Hematopoietic multipotent progenitor cell (in vitro differentiated cells): ENCODE measurements at places on chromosomes 5 and 9. TPM values are rescaled to one million over a fixed set of nuclear protein-coding genes. Genes with fewer than 3 reads are reported as not detected.

DNA sequence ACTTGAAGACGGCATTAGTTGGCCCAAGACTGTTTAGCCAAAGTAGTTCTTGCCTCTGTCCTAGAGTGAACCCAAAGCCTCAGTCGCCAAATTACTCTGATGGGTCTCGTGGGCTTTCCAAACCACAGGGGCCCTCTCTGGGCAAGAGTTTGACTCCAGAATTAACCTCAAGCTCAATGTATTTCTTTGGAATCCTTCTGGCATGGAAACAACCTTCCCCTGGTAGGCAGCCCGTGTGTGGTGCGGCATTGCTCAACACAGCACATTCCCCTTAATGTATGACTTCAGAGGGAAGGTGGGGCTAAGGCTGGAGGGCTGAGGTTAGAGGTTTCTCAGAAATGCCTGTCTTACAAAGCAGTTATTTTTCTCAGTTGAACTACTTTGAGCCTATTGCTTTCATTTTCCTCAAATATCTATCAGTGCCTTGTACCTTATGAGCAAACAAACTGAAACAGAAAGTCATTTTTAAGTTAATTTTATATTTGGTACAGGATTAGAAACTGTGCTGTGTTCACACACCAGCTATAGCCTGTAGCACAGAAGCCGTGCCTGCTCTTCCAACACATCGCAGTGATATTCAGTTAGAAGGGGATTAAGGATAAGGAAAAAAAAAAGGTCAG, 123.9 kb upstream of the HAPLN1 start:
- DNase-seq, result no peak

FIBCD1 gene
- not detected for total RNA-seq

DNA sequence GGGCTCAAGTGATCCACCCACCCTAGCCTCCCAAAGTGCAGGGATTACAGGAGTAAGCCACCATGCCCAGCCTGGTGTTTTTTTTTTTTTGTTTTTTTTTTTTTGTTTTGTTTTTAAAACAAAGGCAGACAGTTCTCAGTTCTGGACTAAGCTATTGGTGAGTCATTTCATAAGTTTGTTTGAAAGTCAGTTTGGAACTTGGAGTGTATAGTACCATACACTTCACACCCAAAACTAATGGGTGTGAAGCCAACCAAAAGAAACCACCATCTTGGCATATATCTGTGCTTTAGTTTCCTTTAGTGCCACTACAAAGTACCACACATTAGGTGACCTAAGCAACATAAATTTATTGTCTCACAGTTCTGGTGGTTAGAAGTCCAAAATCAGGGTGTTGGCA, 13.4 kb downstream of the MAST4 start:
- DNase-seq, result no peak

DNA sequence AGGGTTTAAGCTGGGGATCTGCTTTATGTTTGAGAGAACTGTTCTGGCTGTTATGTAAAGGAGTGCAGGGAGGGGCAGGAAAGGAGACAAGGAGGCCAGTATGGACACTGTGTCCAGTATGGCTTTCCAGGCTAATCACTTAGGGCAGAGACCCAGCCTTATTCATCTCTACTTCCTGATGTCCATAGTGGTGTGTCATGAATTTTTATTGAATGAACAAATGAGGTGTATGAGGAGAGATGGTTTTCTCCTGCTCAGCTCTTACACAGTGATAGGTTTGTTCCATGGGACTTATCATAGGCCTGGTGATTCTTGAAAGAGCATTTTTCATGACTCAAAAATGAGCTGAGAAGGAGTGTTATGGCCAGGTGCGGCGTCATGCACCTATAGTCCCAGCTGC, 20.5 kb upstream of the FGFR4 start:
- no peak for DNase-seq

GRCh38 chr9:90948156-90948555, 146.5 kb downstream of the SYK start:
- no peak for DNase-seq

IFNA14 gene
- total RNA-seq, result not detected

DNA sequence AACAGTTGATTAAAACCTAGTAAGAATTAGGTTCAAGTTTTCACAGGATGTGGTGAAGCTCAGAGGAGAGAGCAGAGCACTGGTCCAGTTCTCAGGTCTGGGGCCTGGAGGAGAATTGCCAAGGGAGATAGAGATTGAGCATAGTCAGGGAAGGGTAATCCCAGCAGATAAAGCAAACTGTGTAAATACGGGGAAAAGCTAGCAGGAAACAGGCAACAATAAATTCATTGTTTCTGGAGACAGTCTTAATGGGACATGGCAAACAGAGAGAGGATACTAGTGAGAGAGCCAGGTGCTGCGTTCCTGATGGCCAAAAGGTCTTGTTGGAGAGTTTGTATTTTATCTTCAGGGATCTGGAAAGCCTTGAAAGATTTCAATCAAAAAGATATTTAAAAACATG, 333.0 kb downstream of the PDE4D start:
- no peak for DNase-seq

BICD2 gene
- 78.9 TPM for total RNA-seq

SPATA31E1 gene
- total RNA-seq, result not detected

OLFM1 gene
- total RNA-seq, result 0.27 TPM

- DNase-seq, result no peak
These were observed 241.8 kb upstream of the KLF9 start for GRCh38 chr9:70656281-70656680.

GRCh38 chr5:61689153-61689846, 357.2 kb downstream of the ZSWIM6 start:
- no peak for DNase-seq

DNA sequence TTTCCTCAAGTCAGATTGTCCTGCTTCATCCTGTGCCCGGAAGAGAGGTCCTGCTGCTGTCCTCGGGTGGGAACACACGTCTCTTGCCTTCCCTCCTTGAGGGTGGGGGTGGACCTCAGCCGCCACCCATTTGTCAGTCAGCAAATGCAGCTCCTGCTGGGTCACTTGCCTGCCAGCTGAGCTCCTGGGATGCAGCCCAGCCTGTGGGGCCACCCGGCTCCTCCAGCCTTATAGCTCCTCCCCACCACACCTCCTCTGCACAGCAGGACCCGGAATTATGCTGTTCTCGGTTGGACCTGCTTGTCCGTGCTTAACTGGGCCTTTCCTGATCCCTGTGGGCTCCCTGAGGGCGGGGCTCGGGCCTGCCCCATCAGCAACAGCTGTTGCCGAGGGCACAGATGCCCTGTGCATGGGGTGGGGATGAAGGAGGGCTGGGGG, 52.7 kb downstream of the RXRA start:
- DNase-seq, result no peak

ORM2 gene
- not detected for total RNA-seq

DNA sequence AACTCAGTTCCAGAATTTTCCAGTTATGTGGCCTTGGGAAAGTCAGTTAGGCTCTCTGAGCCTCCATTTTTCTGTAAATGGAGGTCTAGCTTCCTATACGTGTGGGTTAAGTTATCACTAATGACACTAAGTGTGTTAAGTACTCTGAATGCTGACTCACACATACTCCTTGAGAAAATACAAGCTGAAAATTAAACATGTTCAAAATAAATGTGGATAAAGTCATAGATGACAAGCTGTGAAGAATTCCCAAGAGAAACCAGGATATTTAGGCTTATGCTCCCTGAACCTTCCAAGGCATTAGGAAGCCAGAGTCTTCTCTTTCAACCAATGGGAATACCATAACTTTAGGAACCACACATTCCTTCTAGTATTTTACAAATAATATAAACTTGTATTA, 58.1 kb downstream of the ABCA1 start:
- DNase-seq, result no peak

- no peak for DNase-seq
These were observed 337.6 kb upstream of the SEMA6A start for GRCh38 chr5:116912221-116912620.

GABRA6 gene
- total RNA-seq, result not detected

GRCh38 chr5:100706776-100707175, 171.6 kb downstream of the FAM174A start:
- DNase-seq, result peak; percentile 54

FREM1 gene
- 26.4 TPM for total RNA-seq

- no peak for DNase-seq
These were observed 58.9 kb upstream of the ANKH start for GRCh38 chr5:14930486-14930885.

GRCh38 chr9:89678396-89679015, 73.7 kb downstream of the GADD45G start:
- DNase-seq, result no peak

CCDC192 gene
- total RNA-seq, result not detected

GRCh38 chr5:93755716-93756115, 14.3 kb upstream of the POU5F2 start:
- no peak for DNase-seq

DNA sequence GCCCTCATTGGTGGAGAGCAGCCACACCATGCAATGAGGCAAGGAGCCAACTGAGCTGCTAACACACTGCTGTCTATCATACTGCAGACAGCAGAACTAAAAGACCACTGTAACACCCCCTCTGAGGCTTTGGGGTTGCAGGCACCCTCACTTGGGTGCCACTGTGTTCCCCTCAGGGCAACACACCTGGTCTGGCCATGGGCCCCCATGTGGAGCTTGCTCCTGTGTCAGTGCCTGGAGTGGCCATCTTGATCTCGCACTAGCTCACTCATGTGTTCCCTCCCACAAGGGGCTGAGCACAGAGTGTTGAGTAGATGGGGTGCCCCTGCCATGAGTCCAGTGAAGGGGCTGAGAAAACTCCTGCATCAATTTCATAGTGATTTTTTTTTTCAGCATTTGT, 532.4 kb upstream of the FTMT start:
- DNase-seq, result no peak

- DNase-seq, result no peak
These were observed at the start of gene TEK for GRCh38 chr9:27108981-27109541. TSS of gene TEK (plus strand) at chr9:27109225. CDS start at chr9:27109591, 366 bp downstream.

DNA sequence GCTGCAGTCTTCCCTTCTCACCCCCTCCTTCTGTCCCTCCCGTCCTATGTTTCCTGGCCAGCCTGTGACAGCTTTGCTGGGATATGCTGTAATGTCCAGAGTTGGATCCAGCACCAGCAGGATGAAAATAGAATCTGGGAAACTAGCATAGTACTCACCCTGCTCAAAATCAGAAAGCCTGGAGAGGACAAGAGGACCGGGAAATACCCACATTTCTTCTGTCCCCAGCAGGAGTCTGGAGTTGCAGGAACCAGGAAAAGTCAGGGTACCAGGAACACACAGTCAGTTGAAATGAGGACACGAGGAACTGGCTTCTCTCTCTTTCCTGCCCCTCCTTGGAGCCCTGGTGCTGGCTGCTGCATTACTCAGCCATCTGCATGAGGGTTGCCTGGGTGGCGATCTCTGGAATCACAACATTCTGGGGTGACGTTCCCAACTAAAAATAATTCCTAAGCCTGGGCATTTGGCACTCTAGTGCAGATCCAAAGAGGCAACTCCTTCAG, 59.6 kb upstream of the NFIL3 start:
- DNase-seq, result no peak

- DNase-seq, result no peak
These were observed 350.2 kb downstream of the KIAA0825 start for GRCh38 chr5:94268226-94268625.

DIRAS2 gene
- under 0.01 TPM for total RNA-seq

GRCh38 chr5:180253036-180253824, 38.7 kb downstream of the MAPK9 start:
- DNase-seq, result no peak

KCTD16 gene
- under 0.01 TPM for total RNA-seq
